ENCODE measurements at places on chromosomes 3 and 15.

GRCh38 chr15:49323207-49323606 lies 99.8 kb upstream of the FGF7 start:
- no peak for DNase-seq

DNA sequence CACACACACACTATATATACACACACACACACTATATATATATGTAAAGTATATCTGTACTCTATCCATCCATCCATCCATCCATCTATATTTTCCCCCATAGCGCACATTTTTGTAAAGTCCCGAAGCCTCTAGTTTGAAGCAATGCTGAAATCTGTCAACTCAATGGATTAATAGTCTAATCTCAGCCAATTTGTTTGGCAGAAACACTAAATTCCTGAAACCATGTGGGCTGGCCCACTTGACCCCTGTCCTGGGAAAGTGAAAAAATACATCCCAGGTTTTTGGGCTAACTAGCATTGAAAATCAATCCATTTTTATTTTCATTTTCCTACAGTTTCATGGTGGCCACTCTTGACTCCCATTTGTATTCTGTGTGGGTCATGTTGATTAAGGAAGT lies 166.7 kb downstream of the SLCO3A1 start:
- no peak for DNase-seq

- no peak for DNase-seq
Observed at GRCh38 chr3:59163953-59164352, 114.1 kb upstream of the CFAP20DC start.

GRCh38 chr15:66578286-66578875 lies 12.6 kb upstream of the LCTL start:
- no peak for DNase-seq

DNA sequence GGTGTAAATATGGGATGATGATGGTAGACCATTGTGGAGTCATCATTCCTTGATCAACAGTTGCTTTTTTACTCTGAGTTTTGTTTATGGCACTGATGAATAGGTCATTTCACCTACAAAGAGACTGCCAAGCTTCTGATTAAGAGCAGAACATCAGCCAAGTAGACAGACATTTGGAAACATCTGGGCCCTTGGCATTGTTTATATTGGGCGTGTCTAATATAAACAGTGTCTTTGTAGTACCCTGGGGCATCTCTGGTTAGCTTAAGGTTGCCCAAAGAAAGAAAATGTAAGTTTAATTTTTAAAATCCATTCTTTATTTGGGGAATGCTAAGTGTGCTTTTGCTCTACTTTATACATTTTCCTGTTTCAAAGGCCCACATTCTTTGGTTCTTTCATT lies 377.0 kb downstream of the FEZF2 start:
- no peak for DNase-seq

- DNase-seq, result no peak
Observed at GRCh38 chr3:186942168-186942567, 11.8 kb downstream of the ST6GAL1 start.

GRCh38 chr3:53518495-53518981 lies 24.1 kb downstream of the CACNA1D start:
- no peak for DNase-seq
